NCI-H187 treated with DMSO at 0.1 percent for 48 hours (cell line): ENCODE measurements at places on chromosomes 7 and 10.

- peak; percentile 6 for DNase-seq
Observed at GRCh38 chr10:1860351-1860750, 123.0 kb upstream of the ADARB2 start.

- DNase-seq, result no peak
Observed at GRCh38 chr10:102401735-102402511, 6.4 kb downstream of the NFKB2 start.

GRCh38 chr10:785089-785860, 95.8 kb upstream of the DIP2C start:
- DNase-seq, result no peak

DNA sequence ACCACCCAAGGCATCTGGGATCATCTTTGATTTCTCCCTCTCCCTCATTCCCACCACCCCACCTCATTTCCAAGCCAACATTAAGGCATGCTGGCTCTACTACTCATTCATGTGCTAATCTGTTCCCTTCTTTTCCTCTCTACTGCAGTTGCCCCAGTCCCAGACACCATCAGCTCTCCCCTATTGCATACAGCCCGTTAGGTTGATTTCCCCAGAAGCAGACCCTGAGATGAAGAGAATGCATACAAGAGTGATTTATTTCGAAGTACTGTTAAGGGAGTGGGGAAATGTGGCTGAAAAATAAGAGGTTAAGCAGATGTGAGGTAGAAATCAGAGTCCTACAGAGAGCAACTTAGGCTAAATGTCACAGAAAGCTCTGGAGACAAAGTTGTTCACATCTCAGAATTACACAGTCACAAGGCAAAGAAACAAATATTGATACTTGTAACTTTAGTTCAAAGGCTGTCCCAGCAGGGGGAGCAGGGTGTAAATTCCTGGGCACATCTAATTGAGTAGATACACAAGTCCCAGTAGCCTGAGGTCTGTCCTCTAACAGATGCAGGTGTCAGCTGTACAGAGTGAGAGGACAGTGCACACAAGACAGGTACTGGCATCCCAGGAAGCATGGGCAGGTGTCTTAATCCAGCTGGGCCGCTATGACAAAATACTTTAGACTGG, 20.9 kb downstream of the AKR1D1 start:
- DNase-seq, result no peak

GRCh38 chr7:96080027-96080426, 241.9 kb downstream of the SLC25A13 start:
- DNase-seq, result no peak

DNA sequence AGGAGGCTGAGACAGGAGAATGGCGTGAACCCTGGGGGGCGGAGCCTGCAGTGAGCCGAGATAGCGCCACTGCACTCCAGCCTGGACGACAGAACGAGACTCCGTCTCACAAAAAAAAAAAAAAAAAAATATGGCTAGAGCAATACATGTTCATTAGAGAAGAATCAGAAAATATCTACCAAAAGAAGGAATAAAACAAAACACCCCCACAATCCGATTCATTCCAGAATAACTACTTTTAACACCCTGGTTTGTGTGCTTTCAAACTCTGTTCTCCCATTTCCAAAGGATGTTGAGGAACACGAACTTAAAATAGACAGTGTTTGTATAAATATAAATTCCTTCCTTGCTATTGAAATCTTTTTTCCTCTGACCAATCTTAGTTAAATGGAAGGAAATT, 6.5 kb downstream of the PDSS1 start:
- no peak for DNase-seq

DNA sequence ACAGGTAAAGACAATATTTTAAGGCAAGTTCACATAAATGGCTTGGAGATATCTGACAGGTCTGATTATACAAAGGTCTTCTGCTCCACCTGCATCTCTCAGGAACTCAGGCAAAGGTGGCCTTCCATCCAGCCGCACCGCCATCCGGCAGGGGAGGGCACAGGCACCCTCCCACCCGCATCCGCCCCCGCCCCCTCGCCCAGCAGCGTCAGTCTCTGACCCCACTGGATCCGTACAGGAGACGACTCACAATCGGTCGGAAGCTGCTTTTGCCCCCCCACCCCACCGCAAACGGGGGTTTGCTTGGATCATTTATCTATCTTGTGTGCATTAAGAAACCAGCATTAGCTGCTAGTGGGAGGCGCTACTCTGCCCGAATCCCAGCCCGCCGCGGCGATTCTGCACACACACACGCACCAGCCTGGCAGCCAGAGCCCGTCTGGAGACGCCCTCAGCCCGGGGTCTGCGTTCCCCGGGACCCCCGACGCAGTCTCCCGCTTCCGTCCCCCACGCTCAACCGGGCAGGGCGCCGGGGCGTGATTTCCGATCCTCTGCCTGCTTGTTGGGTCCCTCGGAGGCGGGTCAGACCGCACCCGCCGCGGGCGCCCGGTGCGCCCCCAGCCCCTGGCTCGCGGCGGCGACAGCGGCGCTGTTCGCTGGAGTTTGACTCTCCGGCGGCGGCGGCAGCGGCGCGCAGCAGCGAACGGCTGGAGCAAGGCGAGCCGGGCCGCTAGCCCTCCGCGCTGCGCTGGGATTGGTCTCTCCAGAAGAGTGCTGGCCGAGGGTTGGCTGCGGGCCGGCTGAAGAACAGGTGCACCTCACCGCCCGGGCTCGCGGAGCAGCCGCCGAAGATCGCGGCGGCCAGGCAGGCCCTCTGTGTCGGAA, 820 bp upstream of the NRG3 start:
- no peak for DNase-seq

- DNase-seq, result no peak
Observed at GRCh38 chr10:108147346-108147745, 982.8 kb upstream of the SORCS1 start.

DNA sequence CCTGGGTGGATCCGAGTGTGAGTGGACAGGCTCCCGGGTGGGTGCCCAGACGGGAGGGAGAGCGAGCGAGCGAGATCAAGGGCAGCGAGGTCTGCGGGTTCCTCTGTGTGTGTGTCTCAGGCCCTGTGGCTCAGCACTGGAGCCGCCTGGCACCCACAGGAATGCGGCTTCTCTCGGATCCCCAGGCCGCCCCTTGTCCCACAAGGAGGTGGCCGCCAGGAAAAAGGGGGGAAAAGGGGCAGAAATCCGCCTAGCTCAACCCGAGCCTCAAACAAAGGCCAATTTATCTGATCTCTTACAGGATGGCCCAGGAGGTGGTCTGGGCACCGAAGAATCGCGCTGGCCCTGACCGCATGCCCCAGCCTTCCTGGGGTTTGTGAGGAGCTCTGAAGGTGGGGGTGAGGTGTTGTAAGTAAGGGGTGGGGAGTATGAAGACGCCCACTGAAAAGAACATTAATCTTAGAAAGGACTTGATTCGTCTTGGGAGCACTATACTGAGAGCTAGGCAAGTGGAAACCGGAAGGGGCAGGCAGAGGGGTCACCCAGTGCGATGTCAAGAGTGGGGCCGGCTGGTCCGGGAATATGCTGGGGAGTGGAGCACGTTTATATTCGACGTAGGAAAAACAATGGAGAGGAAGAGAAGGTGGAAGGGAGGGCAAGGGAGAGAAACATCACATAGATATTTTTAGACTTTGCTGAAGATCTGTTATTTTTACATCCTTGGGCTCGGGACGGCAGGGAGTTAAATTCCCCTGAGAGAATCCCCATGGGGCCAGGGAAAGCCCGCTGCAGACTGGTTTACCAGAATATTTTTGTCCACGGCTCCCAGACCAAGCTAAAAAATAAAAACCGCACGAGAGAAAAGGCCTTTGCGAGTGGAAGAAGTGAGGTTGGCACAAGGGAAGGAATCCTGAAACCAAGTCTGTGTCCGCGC, 7.2 kb downstream of the DLX5 start:
- DNase-seq, result no peak

DNA sequence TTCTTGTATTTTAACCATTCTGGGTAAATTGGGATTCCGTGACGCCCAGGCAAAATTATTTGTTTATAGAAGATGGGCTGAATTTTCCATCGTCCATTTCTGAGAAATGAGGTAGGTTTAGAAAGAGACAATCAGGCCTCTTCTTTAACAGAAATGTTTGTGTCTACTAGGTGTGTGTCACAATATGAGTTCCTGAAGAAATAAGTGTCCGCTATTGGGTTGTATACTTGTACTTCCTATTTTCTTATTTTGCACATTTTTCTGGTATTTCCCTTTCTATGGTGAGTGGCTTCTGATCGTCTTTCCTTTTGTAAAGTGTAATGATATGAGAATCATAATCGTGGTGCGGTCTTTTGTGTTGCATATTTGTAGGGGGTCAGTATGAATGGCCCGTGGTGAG, 83.9 kb downstream of the TCF7L2 start:
- no peak for DNase-seq

- no peak for DNase-seq
Observed at GRCh38 chr7:55134786-55135185, 116.0 kb downstream of the EGFR start.

DNA sequence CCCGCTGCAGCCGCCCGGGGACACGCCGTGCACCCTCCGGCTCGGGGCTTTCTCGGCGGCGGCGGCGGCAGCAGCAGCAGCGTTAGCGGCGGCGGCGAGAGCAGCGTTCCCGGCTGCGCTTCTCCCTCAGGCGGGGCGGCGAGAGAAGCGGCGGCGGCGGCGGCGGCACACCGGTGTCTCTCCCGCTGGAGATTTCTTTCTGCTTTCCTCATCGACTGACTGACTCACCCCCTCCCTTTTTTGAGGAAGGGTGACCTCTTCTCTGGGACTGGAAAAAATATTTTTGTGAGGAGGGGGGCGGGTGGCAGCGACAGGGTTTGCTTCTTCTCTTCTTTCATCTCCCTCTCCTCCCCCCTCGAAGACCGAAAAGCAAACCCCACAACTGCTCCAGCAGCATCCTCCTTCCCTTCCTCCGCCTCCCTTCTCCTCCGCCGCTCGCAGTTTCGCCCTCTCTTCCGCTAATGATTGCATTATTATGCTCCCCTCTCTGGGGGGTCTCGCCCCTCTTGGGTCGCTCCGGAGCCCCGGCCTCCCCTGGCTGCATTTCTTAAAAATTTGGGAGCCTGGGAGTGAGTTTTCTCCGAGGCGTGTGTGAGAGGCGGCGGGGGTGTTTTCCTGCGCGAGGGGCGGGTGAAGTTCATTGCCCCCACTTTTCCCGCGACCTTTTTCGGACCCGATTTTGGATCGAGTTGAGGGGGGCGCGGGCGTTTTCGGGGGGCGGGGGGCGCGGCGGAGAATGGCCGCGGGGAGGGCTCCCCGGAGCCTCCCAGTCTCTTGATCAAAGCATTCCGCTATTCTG, 411 bp downstream of the AUTS2 start:
- DNase-seq, result no peak

GRCh38 chr10:126252884-126253610, 135.2 kb downstream of the ADAM12 start:
- DNase-seq, result no peak

GRCh38 chr7:2115760-2116447, 116.8 kb downstream of the MAD1L1 start:
- DNase-seq, result no peak
